RKO (cell line): ENCODE measurements at places on chromosomes 6 and 20.

DNA sequence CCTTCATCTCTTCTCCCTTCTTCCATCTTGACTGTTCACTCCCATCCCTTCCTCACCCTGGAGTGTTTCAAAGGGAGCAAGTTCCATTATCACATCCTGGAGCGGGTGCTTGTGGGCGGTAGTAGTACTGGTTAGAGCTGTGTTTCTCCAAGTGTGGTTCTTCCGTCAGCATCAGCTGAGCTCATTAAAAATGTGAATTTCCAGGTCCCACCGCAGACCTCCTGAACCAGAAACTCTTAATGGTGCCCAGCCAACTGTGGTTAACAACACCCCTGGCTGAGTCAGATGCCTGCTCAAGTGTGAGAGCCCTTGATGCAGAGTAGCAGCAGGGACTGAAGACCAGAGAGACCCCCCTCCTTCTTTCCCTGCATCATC is 24.4 kb downstream of the ANGPT4 start:
- DNase-seq, result no peak

DNA sequence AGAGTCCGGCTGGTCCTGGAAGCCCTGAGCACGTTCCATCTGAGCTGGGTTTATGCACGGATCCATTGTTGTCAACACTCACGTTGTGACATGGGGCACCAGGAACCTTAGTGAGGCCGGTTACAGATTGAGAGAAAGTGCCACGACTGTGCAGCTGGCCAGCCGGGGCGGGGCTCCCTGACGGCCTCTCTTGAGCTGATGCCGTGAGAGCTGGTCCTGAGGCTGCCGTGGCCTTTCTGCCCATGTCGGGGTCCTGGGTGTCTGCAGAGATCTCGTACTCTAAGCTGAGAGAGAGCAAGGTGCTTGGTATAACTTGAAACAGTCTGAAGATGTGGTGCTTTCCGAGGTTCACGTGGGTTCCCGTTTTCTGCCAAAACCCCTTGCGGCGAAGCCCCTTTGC is 10.0 kb downstream of the CDH4 start:
- DNase-seq, result no peak

DNA sequence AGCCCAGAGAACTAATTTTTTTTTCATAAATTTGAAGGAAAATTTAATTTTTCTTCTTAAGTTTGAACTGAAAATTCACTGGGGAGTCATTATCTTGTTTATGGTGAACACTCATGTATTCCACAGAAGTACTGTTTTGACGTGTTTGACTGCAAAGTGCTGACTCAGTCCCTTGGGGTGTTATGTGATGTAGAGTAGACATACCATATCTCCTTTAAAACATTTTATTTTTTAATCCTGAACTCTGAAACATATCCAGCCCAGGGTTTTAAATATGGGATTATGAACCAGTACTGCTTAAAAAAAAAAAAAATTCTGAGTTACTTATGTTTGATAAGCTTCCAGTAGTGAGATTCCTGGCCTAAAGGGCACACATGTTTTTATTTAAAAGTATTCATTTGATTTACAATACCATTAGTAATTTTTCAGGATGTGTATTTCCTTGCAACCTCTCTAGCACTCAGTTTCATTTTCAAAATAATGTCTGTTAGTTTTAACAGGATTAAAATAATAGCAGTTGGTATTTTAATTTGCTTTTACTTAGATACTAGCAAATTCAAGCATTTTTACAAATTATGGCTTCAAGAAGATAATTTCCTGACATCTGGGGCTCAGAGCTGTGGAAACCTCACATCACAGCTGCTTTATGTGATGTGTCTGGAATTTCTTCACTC is 81.7 kb upstream of the PDE10A start:
- DNase-seq, result no peak

- no peak for DNase-seq
Measured at GRCh38 chr20:7723284-7723683, 217.0 kb downstream of the HAO1 start.

- DNase-seq, result no peak
Measured at GRCh38 chr6:24930431-24930871, 5.3 kb downstream of the RIPOR2 start.

GRCh38 chr6:14035874-14036273 is 81.7 kb upstream of the CD83 start:
- no peak for DNase-seq

- DNase-seq, result no peak
Measured at GRCh38 chr20:7275645-7276237, 508.3 kb downstream of the BMP2 start.

DNA sequence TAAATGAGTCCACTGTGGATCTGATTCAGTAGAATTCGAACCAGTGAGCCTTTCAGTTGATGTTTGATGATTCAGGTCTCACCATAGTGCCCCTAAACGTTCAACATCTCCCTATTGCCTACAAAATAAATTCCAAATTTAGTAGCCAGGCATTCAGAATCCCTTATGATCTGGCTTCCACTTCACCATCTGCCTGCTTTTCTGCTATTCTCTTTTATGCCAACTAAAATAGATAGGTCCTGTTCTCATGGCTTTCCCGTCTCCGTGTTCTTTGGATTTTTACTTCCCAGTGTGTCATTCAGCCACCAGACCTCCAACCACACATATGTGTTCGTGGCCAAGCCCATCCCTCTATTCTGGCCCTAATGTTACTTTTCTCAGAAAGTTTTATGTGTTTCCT is 410.4 kb downstream of the LMBRD1 start:
- no peak for DNase-seq

DNA sequence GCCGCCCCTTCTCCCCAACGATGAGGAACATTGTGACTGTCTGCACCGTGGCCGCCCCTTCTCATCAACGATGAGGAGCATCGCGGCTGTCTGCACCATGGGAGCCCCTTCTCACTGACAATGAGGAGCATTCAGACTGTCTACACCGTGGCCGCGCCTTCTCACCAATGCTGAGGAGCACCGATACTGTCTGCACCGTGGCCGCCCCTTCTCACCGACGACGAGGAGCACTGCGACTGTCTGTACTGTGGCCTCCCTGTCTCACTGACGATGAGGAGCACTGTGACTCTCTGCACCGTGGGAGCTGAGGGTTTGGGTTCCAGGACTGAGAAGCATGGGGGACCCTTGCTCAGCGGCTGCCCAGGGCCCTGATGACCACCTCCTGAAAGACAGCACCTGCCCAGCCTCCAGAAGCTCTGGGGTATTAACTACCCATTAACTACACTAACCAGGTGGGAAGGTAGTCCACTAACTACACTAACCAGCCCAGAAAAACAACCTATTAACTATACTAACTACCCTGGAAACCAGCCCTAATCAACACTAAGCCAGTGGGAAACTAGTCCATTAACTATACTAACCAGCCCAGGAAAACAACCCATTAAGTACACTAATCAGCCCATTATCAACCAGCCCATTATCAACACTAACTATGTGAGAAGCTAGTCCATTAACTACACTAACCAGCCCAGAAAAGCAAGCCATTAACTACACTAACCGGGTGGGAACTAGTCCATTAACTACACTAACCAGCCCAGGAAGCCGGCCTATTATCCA is 116.9 kb downstream of the TAF4 start:
- no peak for DNase-seq

DNA sequence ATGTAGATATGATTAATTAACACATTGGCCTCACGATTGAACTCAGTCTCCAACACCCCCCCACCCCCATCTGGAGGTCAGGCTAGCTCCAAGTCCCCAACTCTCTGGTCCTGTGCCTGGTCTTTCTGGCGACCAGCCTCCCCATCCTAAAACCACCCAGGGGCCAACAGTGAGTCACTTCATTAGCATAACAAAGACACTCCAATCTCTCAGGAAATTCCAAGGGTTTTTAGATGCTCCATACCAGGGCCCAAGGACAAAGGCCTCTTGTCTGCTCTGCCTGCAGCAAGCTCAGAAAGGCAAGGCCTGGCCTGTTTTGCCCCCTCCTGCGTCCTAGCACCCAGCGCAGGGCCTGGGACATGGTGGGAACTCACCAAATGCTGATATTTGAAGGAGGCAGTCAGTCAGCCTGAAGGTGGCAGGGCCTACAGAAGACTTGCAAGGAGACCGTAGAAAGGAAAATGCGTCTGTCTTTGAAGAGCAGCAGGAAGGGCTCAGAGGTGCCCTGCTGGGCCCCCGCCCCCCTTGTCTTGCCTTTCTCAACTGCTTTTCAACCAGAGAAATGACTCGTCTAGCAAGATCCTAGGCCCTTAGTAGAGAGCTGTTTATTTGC is 184.7 kb downstream of the CDH4 start:
- no peak for DNase-seq

- DNase-seq, result no peak
Measured at GRCh38 chr20:1975291-1975690, 18.6 kb downstream of the PDYN start.

DNA sequence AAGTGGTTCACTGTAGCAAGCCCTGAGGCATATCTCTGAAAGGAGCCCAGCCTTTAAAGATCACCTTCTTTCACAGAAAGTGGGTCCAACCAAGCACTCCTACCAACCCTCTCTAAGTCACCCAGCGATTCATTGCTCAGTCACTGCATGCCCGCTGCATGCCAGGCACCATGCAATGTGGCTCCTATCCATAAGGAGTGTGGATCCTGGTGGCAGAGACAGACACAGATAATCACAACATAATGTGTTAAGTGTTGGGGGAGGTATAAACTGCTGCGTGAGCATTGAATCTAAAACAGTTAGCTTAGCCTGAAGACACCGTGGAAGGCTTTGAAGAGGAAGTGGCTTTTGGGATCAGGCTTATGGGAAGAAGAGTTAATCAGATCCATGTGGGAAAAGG is 659.5 kb downstream of the PTPRT start:
- no peak for DNase-seq

- DNase-seq, result no peak
Measured at GRCh38 chr6:82415820-82416219, 52.2 kb downstream of the TPBG start.

- DNase-seq, result no peak
Measured at GRCh38 chr6:149967591-149967990, 3.8 kb downstream of the ULBP1 start.

GRCh38 chr20:23101696-23102406 is 15.7 kb upstream of the CD93 start:
- DNase-seq, result no peak

DNA sequence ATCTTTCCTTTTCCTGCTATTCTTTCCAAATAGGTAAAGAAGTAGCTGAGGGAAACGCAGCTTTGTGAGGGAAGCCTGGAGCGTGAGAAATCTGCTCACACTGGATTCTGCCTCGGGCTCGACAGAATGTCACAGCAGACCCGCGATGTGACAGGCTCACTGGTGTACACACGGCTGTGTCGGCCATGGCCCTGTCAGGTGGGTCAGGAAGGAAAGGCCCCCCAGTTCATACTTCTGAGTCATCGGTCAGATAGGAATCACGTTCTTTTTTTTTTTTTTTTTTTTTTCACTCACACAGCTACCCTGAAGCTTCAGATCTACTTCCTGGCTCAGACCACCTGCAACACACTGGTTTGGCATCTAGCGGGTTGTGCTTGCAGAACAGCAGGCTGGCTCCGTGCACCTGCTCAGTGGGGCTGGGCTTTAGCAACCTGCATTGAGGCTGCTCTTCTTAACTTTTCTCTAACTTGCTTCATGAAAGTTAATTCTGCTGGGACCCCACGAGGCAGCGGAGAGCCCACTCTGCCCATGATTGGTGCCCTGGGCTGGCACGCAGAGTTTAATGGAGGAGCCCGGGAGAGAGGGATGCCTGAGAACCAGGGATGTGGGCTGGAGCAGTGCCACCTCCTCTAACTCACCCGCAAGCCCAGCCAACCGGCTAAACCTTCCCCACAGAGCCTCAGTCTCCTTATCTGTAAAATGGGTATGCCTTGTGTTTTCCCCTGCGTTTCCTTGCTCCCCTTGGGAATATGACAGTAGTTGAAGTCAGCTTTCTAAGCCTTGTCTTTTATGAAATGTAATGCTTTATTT is 61.5 kb upstream of the FNDC1 start:
- DNase-seq, result no peak

GRCh38 chr6:7129784-7130569 is 22.2 kb downstream of the RREB1 start:
- peak; percentile 22 for DNase-seq

DNA sequence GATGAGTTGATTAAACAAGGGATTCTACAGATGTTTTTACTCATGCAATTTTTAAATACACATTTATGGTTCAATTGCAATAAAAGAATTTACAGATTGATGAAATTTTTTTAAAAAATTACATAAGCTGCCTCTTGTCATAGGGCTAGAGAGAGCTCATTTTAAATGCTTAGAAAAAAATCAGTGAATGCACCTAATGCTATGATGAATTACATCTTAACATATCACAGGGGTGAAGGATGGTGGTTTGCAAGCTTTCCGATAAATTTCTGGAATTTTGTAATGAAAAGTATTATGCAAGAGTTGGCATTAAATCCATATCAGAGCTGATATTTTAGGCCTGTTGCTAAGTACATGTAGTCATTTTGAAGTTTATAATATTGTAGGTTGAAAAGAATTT is 29.6 kb downstream of the DSE start:
- DNase-seq, result no peak

DNA sequence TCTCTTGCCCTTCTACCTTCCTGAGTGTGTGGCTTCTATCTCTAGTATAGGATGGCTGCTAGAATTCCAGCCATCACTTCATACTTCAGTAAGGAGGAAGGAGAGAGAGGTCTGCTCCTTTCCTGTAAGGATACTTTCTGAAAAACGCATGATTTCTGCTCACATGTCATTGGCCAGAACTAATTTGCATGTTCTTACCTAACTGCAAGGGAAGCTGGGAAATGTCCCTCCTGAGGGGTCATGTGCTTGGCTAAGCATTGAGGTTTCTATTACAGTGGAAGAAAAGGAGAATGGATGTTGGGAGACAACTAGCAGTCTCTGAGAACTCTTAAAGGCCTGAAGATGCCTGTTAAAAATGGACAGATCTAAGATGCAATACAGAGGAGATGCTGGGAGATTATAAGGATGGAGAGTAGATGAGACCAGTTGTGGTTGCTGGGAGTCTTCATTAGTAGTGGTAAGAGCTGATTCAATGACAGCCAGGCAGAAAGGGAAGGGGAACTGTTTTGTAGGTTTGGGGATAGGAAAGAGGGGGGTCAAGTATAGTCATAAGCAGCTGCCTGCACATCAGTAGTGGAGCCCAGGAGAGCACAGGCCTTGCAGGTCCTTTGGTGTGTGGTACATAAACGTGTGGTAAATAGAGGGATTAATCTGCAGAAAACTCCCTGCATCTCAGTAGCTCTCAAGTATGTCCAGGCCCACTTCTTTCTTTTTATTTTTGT is 20.2 kb downstream of the CDS2 start:
- no peak for DNase-seq

DNA sequence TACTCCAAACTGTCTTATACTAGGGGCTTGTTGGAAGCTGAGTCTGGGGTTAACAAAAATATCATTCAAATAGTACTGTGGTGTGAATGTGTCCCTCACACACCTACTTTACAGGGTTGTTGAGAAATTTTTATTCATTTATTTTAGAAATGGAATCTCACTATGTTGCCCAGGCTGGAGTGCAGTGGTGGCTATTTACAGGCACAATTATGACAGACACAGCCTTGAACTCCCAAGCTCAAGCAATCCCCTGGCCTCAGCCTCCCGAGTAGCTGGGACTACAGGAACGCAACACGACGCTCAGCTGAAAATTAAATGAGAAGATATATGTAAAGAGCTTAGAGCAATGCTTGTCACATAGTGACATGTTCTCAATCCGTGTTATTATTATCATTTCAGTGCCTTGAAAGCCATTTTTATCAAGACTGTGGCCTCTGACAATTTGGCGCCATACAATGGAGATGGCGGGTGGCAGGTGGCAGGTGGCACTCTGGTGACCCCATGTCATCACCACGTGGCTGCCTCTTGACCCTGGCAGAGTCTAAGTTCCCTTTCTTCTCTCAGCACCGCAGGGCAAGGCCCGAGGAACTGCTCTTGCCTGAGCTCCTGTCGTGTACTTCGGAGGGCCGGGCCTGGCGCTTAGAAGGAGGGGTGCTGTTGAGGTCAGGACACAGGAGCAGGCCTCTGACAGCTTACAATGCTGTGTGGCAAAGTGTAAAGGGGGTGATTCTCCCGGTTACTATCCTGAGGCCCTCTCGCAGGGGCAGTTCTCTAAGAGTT is 64.5 kb downstream of the STX11 start:
- DNase-seq, result no peak
